ENCODE measurements at places on chromosomes 3 and 15.
A peak's percentile ranks its signal among the peaks of the same experiment; 100 is the strongest.

- peak; percentile 81 for DNase-seq
Measured at GRCh38 chr3:36911990-36912804, 32.7 kb downstream of the TRANK1 start.

- DNase-seq = no peak
Measured at GRCh38 chr3:166405896-166406295, 568.7 kb upstream of the BCHE start.

- DNase-seq = no peak
Measured at GRCh38 chr15:83285284-83285978, 967 bp upstream of the BNC1 start.

- no peak for DNase-seq
Measured at GRCh38 chr3:151214459-151214858, 11.4 kb upstream of the GPR171 start.

DNA sequence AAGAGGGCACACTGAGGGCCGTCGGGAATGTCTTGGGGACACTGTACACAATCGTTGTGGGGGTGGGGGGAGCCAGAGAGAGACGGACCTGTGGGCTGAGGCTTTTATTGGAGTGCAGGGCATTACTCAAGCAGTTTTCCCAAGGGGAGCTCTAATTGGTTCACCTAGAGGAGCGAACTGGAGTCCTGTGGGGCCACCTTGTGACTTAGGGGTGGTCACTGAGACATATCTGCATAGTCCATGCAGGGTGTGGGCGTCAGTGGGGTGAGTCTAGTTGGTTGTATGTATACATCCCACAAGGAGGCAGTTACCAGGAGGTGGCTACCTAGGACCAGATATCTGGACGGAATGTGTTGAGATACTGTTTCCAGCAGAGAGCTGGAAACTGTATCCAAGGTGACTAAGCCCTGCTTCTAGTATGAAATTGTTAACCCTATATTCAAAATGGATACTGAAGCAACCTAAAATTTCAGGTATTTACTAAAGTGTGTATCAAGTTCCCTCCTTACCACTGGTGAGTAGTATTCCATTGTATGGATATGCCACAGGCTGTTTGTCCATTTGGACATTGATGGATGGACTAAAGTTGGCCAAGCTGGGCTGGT, 2.6 kb upstream of the PIGZ start:
- DNase-seq = no peak

GRCh38 chr15:68274201-68274848, 3.2 kb upstream of the FEM1B start:
- DNase-seq = no peak

DNA sequence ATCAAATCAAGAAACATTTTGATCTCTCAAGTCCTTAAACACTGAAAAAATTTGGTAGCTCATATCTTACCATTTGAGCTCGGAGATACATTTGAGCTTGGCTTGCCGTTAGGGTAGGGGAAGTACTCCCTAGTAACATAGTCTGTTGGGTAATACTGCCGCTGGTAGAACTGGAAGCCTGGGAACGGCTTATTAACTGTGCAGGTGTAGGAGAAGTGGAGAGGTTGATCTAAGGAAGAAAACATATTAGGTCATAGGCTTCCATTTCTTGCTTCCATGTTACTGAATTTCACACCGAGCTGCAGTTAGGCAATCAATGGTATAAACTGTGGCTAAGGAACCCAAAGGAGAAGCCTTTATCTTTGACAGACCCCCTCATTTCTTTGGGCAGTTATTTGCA, 32.5 kb downstream of the PHC3 start:
- DNase-seq = no peak

DNA sequence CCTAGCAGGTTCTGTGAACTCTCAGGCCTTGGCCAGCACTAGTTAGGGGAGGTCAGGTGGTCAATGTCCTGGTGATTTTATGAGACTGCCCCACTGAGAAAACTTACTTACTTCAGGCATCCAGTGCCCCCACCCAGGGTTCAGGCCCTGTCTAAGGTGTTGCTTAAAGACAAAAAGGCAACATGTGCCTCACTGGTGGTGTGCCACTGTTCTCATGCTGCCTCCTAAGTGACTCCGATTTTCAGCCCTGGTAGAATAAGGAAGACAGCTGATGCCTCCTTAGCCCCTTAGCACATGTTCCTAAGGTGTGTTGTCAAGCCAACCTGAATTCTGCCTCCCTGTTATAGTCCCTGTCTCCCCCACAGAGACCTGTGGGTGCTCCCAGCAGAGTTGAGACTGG, 5.3 kb downstream of the RBM15B start:
- no peak for DNase-seq

GRCh38 chr15:68425428-68426060, 6.4 kb downstream of the ITGA11 start:
- DNase-seq = no peak

DNA sequence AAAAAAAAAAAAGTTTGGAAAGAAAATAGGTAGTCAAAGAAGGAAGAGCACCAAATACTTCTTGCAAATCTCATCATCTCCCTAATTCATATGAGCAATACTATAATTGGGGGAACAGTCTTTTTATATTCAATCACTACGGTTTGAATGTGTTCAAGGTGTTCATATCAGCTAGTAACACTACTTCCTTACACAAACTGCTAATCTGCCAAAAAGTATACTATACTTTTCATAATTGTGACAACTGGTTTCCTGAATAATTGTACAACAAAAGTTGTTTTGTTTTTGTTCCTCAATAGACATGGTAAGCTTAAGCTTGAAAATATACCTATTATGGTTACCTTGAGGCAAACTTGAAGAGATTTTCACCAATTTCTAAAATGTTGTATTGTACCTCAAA, 12.1 kb downstream of the SETD2 start:
- no peak for DNase-seq

DNA sequence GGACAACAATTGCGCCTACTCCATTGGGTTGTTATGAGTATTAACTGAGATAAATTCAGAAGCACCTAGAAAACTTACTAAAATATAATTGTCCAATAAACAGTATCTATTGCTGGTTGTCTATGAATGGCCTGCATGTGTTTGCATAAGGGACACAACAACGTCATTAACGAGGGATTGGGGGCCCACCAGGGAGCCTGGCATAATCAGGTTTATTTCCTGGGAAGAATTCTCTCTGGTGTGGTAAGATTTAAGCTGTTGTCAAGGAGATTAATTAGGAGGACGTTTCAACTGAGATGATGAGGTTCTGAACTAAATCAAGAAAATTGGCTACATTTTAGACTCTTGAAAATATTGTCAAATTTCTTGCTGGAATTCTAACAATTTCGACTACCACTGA, 176.1 kb upstream of the CDIN1 start:
- no peak for DNase-seq

GRCh38 chr3:182135056-182135455, 423.3 kb downstream of the SOX2 start:
- no peak for DNase-seq

DNA sequence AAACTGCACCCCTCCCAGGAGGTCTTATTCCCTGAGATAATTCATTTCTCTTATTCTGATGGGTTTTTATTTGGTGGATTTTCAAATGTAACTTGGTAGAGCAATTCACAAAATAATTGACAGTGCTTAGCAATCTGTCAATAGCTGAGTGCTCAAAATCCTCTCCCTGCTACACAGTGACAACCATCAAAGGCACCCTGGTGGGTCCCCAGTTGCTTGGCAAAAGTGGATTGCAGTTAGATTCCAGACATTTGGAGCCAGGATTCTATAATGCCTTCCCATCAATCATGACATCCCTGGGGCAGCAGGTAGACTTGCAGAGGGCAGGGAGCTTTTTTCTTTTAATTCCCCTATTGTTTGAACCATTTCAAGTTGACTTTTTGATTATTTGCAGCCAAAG, 59.0 kb downstream of the FHIT start:
- DNase-seq = no peak

Data from AG04450 (cell line).